ENCODE measurements at places on chromosomes 3 and 15. TPM values are rescaled to one million over a fixed set of nuclear protein-coding genes. Genes with fewer than 3 reads are reported as not detected.

DNA sequence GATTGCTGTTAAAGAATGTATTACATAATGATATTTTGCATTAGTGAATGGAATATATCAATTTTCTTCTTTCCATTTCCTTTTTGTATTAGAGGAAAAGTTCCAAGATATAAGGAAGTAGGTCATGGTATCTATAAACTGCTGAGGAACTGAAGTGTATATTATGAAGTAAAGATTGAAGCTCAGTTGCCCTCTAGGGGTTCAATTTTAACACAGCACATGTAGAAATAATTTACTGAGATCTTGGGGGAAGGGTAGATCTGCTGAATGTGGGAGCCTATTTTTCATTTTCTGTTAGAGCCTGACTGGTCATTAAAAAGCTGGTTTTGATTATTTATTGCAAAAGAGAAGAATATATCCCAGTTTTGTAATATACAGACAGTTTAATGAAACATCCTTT lies 45.2 kb downstream of the CMC1 start:
- DNase-seq = no peak

- DNase-seq = no peak
Measured at GRCh38 chr15:98712845-98713584, 64.7 kb downstream of the IGF1R start.

Gene STXBP5L
- total RNA-seq = not detected

DNA sequence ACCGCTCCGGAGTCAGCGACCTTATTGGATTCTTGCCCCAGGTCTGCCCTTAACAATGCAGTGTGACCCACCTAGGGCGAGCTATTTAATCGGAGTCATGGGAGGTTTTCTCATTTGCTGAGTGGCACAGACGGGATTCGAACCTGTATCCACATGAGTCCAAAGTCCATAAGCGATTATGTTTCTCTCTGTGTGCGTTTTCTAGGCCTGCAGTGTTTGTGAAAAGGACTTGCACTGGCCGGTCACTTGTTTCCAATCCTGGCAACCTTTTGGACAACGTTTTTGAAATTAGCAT lies 691 bp upstream of the HDGFL3 start:
- DNase-seq = no peak

- DNase-seq = no peak
Measured at GRCh38 chr3:13647298-13648059, 98.6 kb downstream of the FBLN2 start.

Gene LTF
- 4.3 TPM for total RNA-seq

DNA sequence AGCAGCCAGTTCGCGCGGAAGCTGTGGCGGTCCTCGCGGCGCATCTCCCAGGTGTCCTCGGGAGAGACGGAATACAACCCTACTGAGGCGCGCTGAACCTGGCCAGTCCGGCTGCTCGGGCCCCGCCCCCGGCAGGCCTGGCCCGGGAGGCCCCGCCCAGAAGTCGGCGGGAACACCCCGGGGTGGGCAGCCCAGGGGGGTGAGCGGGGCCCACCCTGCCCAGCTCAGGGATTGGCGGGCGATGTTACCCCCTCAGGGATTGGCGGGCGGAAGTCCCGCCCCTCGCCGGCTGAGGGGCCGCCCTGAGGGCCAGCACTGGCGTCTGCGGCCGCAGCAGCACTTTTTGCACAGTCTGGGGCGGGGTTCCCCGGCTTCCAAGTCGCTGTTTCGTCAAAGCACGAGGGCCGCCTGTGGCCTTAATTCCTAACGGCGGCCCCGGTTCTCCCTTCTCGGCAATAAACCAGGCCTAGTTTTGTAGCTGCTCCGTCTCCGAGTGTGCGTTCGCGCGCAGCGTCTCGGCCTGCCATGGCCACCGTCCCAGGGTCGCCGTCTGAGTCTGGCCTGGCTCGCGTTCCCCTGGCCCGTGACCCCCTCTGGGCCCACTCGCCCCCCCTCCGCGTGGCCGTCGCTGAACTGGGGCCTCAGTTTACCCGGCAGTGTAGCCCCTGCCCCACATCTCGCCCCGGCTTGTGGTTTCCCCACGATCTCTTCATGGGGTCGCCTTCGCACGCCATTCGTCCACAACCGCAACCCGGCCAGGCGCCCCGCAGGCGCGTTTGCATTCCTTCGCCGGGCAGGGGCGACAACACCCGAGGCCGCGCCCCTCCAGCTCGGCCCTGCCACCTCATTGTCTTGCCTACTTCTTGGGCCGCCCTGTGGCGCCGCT lies 30.0 kb downstream of the NBEAL2 start:
- DNase-seq = peak; percentile 95

DNA sequence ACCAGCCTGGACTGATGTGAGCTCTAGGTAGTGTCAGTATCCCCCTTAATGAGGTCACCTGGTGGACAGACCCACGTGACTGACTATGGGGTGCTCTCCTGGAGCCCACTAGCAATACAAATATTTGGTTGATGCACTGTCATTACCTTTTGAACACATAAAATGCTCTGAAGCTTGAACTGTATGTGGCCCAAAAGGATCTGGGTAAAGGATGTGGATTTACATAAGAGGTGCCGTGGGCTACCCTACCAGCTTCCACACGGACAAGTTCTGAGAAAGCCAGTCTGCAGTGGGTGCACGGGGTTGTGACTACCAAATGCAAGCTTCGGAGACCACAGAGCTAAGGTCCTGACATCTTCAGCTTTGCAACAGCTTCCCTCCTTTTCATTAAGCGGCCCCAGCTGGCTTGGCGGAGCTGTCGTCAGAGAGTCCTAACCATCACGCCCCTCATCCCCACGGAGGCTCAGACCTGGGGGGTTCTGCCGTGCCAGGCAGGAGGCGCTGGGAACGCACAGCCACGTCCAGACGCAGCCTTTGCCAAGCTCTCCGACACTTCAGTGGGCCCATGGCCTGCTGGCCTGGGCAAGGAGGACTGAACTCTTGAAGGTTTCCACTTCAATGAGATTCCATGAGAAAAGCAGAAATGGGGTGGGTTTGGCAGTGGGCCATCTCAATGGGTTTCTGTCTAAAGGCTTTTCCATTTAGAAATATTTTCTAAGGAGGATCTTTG lies 228.3 kb downstream of the ADAMTS17 start:
- peak; percentile 86 for DNase-seq

Gene TERC
- total RNA-seq = 9.8 TPM

DNA sequence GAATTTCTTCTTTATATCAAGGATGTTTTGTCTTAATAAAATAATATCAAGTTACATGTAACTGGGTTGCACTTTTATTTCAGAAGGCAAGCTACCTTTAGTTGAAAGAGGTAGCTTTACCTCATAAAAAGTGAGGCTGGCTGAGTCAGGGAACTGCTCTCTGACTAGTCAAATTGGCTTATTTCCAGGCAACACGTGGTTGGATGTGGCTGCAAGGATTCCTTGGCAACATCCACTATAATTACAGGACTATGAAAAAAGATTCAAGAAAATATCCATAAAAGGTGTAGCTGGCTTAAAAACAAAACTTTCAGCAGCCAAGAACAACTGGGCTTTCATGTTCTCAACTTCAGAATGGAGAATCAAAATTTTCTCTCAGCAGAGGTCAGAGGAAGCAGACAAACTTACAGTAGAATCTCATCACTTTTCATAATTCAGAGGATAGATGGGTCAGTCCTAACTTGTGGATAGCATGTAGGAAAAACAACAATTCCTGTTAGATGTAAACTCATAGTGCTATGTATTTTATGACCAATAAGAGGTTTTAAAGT lies 779.1 kb downstream of the MECOM start:
- no peak for DNase-seq

- DNase-seq = no peak
Measured at GRCh38 chr3:167289435-167289834, 90.7 kb downstream of the ZBBX start.

Gene LRRC2
- 2.1 TPM for total RNA-seq

- DNase-seq = peak; percentile 95
Measured at GRCh38 chr15:44536302-44536961, 515 bp upstream of the EIF3J start.

DNA sequence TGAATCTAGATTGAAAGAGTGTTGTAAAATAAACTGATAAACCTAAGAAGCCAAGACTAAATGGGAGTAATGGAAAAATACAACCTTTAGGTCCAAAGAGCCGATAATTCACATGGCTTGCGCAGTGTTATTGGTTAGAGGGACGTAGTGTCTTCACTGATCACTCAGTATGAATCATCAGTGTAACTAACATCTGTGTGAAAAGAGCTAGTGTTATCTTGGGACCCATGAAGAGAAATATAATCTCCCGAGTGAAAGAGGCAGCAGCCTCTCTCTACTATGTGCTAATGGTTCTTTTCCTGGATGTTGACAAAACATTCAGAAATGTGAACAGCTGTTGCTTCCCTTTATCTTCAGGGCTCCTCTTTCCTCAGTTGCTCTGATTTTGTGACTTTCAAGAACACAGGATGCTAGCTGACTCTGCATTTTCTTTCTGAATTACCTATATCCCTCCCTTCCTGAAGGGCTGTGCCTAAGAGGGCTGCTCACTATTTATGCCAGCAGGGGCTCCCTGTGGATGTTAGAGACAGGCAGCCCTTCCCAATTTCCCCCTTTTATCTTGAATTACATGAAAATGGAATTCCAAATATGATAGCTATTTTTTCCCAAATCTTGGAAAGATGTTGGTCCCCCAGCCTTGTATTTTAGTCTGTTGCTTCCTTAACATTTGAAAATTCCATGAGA lies 128.8 kb downstream of the GRM7 start:
- DNase-seq = no peak

DNA sequence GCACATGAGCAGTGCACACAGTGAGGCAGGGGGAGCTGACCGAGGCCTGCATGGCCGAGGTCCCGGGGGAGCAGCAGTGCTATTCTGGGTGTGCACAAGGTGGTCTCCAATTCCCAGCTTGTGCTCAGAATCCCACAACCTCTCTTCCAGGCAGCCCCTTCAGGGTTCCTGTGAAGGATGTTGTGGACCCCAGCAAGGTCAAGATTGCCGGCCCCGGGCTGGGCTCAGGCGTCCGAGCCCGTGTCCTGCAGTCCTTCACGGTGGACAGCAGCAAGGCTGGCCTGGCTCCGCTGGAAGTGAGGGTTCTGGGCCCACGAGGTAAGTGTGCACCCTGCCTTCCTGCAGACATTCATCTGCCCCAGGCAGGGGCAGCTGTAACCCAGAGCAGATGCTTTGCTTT lies 80.2 kb downstream of the DNASE1L3 start:
- DNase-seq = no peak

DNA sequence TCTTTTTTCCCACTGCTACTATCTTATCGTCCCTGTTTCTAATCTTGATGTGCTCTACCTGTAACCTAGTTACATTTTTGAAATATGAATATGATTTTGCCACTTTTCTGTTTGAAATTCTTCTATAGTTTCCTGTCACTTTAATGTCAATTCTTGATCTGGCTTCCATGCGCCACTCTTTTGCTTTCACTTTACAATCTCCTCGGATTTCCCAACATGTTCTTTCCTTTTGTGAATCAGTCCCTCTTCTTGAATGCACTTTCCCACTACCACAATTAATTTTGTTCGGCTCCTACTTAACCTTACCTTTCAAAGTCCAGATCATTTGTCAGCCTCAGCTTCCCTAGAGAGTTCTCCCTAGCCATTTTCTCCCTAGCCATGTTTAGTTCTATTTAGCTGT lies 8.3 kb downstream of the TIMMDC1 start:
- DNase-seq = no peak

- no peak for DNase-seq
Measured at GRCh38 chr3:57715686-57716085, 22.8 kb upstream of the DENND6A start.

Gene ZDHHC23
- 3.7 TPM for total RNA-seq

- DNase-seq = no peak
Measured at GRCh38 chr3:117400303-117400702, 690.7 kb downstream of the TUSC7 start.

DNA sequence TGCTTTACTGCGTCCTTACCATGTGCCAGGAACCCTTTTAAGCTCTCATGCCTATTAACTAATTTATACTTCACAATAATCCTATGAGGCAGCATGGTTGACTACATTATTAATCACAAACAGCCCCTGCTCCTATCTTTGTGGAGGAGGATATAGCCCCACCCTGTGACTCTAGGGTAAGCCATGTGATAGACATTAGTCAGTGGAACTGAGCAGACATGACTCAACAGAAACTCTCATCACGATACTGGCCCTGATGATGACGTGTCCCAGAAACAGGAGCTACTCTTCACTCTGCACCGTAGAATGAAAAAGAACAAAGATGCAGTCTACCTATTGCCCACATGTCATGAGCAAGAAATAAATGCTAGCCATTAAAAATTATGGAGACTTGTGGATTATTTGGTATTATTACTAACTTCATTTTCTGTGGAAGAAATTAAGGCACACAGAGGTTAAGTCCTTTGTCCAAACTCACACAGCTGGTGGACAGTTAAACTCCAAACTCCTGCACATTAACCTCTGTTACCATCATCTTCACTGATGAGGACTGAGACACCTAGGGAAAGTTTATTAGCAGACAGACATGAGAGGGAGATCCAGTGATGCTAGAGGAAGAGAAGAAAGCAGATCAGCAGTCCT lies 51.2 kb downstream of the CFAP20DC start:
- DNase-seq = no peak

- no peak for DNase-seq
Measured at GRCh38 chr3:183583331-183584245, 28.1 kb upstream of the KLHL6 start.

Gene GHSR
- total RNA-seq = not detected

Gene NEO1
- total RNA-seq = 12.7 TPM

DNA sequence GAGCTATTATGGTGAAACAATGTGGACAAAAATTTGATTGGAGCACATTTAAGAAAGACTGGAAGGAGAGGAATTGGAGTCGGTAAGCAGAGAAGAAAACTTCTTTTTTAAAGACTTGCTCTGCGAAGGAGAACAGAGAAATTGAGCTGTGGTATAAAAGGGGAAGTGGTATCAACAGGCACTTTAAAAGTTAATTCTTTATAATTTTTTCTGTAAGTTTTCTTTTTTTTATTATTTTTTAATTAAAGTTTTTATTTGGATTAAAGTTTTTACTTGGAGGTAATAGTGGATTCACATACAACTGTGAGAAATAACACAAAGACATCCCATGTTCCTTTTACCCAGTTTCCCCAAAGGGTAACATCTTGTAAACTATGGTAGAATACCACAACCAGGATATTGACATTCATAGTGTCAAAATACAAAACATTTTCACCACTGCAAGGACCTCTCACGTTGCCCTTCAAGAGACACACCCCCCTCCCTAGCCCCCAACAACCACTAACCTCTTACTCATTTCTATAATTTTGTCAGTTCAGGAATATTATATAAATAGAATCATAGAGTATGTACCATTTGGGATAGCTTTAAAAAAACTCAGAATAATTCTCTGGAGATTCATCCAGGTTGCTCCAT lies 33.8 kb upstream of the XIRP1 start:
- no peak for DNase-seq

DNA sequence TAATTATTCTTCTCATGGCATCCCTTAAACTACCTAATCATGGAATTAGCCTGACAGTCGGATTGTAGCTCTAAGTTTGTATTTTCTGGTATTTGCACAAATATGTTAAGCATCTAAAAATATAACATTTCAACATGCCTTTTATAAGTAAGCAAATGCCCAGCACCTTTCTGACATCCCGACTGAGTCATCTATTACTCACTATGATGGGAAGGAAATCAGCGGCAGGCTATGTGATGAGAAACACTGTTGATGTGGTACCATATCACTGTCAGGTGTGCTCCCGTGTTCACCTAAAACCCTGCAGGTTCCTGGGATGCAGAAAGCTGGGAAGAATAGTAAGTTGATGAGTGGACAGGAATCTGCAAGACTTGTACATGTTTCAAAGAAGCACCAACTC lies 367.8 kb upstream of the IL12A start:
- DNase-seq = no peak

- DNase-seq = no peak
Measured at GRCh38 chr15:73495181-73495580, 52.2 kb downstream of the REC114 start.

Gene IQCF5
- total RNA-seq = not detected

Gene IGSF11
- not detected for total RNA-seq

Gene MINAR1
- total RNA-seq = 0.45 TPM

Gene ATP8B4
- 31.5 TPM for total RNA-seq

- DNase-seq = no peak
Measured at GRCh38 chr15:68994981-68995761, 19.3 kb upstream of the NOX5 start.

Measured in mesenteric fat pad (tissue), 1 donor.